ENCODE measurements at places on chromosomes 1 and 21.

DNA sequence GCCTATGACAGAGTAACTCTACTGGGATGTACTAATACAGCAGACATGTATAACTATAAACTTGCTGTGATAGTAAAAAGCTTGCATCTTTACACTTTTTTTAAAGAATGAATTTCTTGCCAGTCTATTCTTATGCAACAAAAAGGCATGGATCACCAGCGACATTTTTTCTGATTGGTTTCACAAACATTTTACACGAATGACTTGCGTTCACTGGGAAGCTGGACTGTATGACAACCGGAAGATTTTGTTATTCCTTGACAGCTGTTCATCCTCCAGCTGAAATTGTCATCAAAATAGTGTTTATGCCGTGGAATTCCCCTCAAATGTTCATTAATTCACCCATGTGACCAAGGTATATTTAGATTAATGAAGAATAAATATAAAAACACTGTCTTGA, 131.0 kb downstream of the XPR1 start:
- no peak for DNase-seq

DNA sequence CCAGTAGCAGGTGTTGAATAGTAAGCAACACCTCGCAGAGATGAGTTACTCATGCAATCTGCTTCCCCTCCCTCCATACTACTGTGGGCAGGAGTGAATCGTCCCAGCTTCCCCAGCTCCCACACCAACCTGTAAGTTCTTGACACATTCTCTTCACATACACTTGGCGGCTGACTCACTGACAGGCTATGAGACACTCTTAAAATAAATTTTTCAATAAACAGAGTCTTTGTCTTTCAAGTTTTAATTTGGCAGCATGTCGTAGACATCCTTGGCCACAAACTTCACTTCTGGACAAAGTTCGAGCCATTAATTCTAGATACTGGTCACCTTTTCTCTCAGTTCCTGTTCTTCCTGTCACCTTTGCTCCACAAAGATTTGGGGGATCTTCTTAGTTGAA, 290.7 kb downstream of the TM2D1 start:
- no peak for DNase-seq

DNA sequence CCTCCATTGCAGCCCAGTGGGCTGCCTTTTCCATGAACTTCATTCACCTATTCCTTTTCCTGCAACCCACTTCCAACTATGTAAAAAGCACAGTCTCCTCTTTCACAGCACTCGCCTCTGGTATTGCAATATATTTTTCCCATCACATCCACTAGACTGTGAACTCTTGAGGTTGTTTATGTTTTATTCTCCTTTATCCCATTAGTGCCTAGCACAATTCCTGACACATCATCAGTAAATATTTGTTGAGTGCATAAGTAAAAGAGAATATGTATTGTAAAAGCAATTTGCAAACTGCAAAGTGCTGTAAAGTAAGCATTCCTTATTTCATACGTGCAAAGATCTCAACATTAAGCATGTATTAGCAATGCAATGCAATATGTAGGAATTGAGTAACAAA, 27.9 kb upstream of the NRIP1 start:
- DNase-seq, result no peak

DNA sequence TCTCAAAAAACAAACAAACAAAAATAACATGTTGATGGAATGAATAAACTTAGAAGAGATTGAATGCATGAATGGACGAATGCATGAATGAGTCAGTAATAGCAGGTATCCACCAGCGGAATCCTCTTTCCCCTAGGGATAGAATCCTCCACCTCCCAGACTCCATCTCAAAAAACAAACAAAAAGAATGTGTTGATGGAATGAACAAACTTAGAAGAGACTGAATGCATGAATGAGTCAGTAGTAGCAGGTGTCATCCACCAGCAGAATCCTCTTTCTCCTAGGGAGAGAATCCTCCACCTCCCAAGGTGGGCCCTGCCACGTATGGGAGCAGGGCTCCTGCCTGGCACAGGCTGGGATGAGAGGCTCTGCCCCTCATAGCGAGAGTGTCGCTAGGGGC, 26.8 kb upstream of the RNF19B start:
- DNase-seq, result no peak

GRCh38 chr1:192954705-192955265, 104.4 kb downstream of the UCHL5 start:
- no peak for DNase-seq

- DNase-seq, result no peak
Observed at GRCh38 chr1:52225174-52225573, 83.3 kb downstream of the ZFYVE9 start.

- no peak for DNase-seq
Observed at GRCh38 chr1:181646710-181647109, 163.4 kb downstream of the CACNA1E start.
